ENCODE measurements at places on chromosomes 1 and 21. TPM values are rescaled to one million over a fixed set of nuclear protein-coding genes. Genes with fewer than 3 reads are reported as not detected.
A peak's percentile ranks its signal among the peaks of the same experiment; 100 is the strongest.

The SLC1A7 gene
- not detected for total RNA-seq

The OVAAL gene
- total RNA-seq, result not detected

The SELP gene
- total RNA-seq, result not detected

The CGN gene
- 0.32 TPM for total RNA-seq

The FMN2 gene
- total RNA-seq, result 5.3 TPM

The SV2A gene
- 0.12 TPM for total RNA-seq

The KIF21B gene
- total RNA-seq, result 9.5 TPM

The CFHR5 gene
- not detected for total RNA-seq

The HES4 gene
- 42.6 TPM for total RNA-seq

The MCOLN2 gene
- total RNA-seq, result 3.1 TPM

The RGSL1 gene
- not detected for total RNA-seq

- peaks cover 34% of the 10 kb centered on the region for H3K4me1 ChIP-seq
- peak overlapping the region; percentile 85 for H3K4me3 ChIP-seq
- peak overlapping the region; percentile 89 for H3K27ac ChIP-seq
- no peaks in the 10 kb centered on the region for H3K27me3 ChIP-seq
- peak; percentile 84 for DNase-seq
Measured at GRCh38 chr1:155226188-155226909, 17.9 kb downstream of the MTX1 start.

- H3K27ac ChIP-seq, result no peak overlapping the region
- H3K4me3 ChIP-seq, result peak overlapping the region; percentile 30
Measured at GRCh38 chr1:32334864-32335534, 1.0 kb downstream of the MARCKSL1 start.

- H3K27me3 ChIP-seq, result no peaks in the 10 kb centered on the region
- H3K4me3 ChIP-seq, result no peak overlapping the region
- H3K27ac ChIP-seq, result no peak overlapping the region
- no peak for DNase-seq
- no peaks in the 10 kb centered on the region for H3K36me3 ChIP-seq
Measured at GRCh38 chr1:164689672-164690511, 130.9 kb downstream of the PBX1 start.

- H3K27ac ChIP-seq, result no peak overlapping the region
- no peak overlapping the region for H3K4me3 ChIP-seq
- DNase-seq, result no peak
- H3K27me3 ChIP-seq, result no peaks in the 10 kb centered on the region
- H3K4me1 ChIP-seq, result no peaks in the 10 kb centered on the region
Measured at GRCh38 chr1:106200711-106201110, 855.8 kb upstream of the PRMT6 start.

- H3K36me3 ChIP-seq, result no peaks in the 10 kb centered on the region
- no peak overlapping the region for H3K4me3 ChIP-seq
- no peak overlapping the region for H3K27ac ChIP-seq
- no peaks in the 10 kb centered on the region for H3K27me3 ChIP-seq
- peaks cover 2% of the 10 kb centered on the region for H3K4me1 ChIP-seq
Measured at GRCh38 chr1:109611308-109611990, 8.0 kb downstream of the GNAT2 start.

- peaks cover 89% of the 10 kb centered on the region for H3K36me3 ChIP-seq
- no peaks in the 10 kb centered on the region for H3K27me3 ChIP-seq
- H3K27ac ChIP-seq, result peak overlapping the region; percentile 84
- peaks cover 38% of the 10 kb centered on the region for H3K4me1 ChIP-seq
- peak overlapping the region; percentile 57 for H3K4me3 ChIP-seq
- peak; percentile 99 for DNase-seq
Measured at GRCh38 chr1:8004803-8005573, 21.1 kb downstream of the ERRFI1 start.

GRCh38 chr1:82632155-82632554, 831.4 kb downstream of the ADGRL2 start:
- peaks cover 11% of the 10 kb centered on the region for H3K4me1 ChIP-seq
- no peaks in the 10 kb centered on the region for H3K36me3 ChIP-seq
- H3K27ac ChIP-seq, result no peak overlapping the region
- no peak for DNase-seq
- H3K27me3 ChIP-seq, result no peaks in the 10 kb centered on the region

DNA sequence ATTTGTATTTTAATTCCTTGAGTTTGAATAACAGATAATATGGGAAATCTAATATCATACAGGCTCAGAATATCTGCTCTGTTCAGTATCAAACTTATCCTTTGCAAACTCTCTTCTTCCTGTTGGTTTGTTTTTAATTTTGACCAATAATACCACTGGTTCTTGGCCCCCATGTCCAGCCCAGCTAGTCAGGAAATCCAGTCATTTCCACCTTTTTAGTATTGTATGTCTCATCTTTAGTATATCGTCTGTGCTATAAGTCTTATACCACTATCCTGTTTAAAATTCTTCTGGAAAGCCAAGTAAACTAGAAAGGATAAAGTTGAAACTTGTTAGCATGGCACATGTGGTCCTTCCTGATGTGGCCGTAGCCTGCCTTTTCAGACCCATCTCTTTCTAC, 10.7 kb downstream of the SCCPDH start:
- H3K27me3 ChIP-seq, result no peaks in the 10 kb centered on the region
- no peak for DNase-seq
- H3K27ac ChIP-seq, result no peak overlapping the region
- H3K36me3 ChIP-seq, result peaks cover 53% of the 10 kb centered on the region
- no peaks in the 10 kb centered on the region for H3K4me1 ChIP-seq
- H3K4me3 ChIP-seq, result no peak overlapping the region

- DNase-seq, result no peak
- no peak overlapping the region for H3K4me3 ChIP-seq
- peaks cover 30% of the 10 kb centered on the region for H3K36me3 ChIP-seq
- peaks cover 11% of the 10 kb centered on the region for H3K4me1 ChIP-seq
- H3K27me3 ChIP-seq, result no peaks in the 10 kb centered on the region
Measured at GRCh38 chr1:44261171-44261817, 48.0 kb downstream of the DMAP1 start.

DNA sequence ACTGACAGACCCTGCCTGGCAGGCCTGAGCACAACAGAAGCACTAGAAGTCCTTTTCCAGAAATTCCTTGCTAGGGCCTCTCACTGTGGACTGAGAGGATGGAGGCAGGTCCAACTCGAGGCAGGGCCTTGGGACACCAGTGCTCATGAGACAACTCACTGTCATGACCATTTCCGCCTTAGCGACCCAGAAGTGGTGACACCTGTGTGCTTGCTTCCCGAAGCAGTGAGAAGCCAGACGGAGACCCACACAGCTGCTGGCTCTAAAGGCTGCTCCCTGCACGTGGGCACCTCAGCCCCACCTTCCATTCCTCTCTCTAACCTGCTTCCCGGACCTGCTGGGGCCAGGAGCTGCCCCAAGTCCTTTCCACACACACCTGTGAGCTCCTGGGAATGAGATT, 33.0 kb downstream of the KCNC4 start:
- H3K4me3 ChIP-seq, result no peak overlapping the region
- H3K27ac ChIP-seq, result peak overlapping the region; percentile 28
- DNase-seq, result no peak
- no peaks in the 10 kb centered on the region for H3K36me3 ChIP-seq
- no peaks in the 10 kb centered on the region for H3K4me1 ChIP-seq

DNA sequence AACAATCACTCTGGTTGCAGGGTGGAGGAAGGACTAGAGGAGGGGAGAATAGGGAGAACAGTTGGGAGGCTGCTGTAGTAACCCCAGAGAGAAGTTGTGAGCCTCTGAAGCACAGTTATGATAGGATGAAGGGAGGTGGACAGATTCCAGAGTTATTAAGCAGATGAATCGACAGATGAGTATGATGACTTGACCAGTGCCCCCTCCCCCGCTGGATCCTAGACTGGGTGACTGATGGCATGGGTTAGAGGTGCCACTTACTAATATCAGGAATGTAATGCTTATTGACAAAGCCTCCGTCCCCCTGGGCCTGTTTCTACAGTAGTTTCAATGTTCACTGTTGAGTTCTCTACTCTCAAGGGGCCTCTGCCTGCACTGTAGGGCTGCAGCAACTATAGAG, 14.0 kb upstream of the TIPRL start:
- H3K4me1 ChIP-seq, result no peaks in the 10 kb centered on the region
- H3K36me3 ChIP-seq, result no peaks in the 10 kb centered on the region
- no peak for DNase-seq
- no peak overlapping the region for H3K27ac ChIP-seq
- no peak overlapping the region for H3K4me3 ChIP-seq

- H3K4me1 ChIP-seq, result no peaks in the 10 kb centered on the region
- no peaks in the 10 kb centered on the region for H3K27me3 ChIP-seq
- no peak overlapping the region for H3K4me3 ChIP-seq
- no peak overlapping the region for H3K27ac ChIP-seq
Measured at GRCh38 chr1:245751116-245751515, 596.3 kb downstream of the KIF26B start.

DNA sequence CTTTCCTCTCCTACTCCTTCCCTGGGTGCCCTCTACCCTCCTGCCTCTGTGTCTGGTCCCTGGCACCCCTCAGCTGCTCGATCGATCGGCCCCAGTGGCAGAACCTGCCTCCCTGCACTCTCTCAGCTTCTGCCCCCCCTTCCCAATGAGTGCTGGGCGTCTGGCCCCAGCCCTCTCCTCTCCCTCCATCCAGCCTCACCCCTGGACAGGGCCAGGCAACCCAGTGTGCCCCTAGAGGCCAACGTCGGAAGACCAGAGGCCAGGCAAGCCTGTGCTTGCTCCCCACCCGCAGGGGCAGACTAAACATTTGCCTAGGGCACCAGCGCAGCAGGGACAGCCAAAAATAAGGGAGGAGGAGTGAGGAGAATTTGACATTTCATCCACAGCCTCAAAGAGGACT, 43.5 kb downstream of the LGR6 start:
- H3K27me3 ChIP-seq, result no peaks in the 10 kb centered on the region
- peak overlapping the region; percentile 24 for H3K4me3 ChIP-seq
- peak; percentile 81 for DNase-seq
- H3K4me1 ChIP-seq, result peaks cover 44% of the 10 kb centered on the region
- H3K36me3 ChIP-seq, result no peaks in the 10 kb centered on the region

DNA sequence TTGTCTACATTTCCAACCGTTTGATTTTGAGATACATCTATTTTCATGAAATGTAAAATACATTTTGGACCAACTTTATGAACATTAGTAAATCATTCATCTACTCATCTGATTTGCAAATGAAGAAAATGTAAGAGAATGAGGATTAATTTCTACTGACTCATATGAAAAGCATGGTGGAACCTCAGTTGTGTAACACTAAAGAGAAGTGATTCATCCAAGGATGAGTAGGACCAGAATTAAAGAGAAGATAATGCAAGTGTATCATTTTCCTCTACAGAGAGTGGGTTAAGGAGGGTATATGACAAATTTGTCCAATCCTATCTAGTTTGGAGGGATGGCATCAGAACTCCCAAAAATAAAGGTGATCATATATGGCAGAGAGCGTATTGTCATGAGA, 1967.6 kb downstream of the MRPL39 start:
- H3K4me1 ChIP-seq, result peaks cover 11% of the 10 kb centered on the region
- H3K36me3 ChIP-seq, result no peaks in the 10 kb centered on the region
- no peak overlapping the region for H3K4me3 ChIP-seq
- no peaks in the 10 kb centered on the region for H3K27me3 ChIP-seq
- DNase-seq, result peak; percentile 52

DNA sequence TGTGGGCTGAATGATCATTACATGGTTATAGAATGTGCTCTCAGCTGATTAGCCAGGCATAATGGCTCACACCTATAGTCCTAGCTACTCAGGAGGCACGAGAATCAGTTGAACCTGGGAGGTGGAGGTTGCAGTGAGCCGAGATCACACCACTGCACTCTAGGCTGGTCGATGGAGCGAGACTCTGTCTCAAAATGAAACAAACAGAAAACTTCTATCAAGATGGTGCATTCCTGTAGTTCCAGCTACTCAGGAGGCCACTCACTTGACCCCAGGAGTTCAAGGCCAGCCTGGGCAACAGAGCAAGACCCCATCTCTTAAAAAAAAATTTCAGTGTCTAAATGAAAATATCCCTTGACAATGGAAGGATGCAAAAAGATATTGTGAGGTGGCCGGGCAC, 10.9 kb downstream of the TIMM17A start:
- H3K27me3 ChIP-seq, result no peaks in the 10 kb centered on the region
- H3K27ac ChIP-seq, result no peak overlapping the region
- peaks cover 14% of the 10 kb centered on the region for H3K4me1 ChIP-seq

DNA sequence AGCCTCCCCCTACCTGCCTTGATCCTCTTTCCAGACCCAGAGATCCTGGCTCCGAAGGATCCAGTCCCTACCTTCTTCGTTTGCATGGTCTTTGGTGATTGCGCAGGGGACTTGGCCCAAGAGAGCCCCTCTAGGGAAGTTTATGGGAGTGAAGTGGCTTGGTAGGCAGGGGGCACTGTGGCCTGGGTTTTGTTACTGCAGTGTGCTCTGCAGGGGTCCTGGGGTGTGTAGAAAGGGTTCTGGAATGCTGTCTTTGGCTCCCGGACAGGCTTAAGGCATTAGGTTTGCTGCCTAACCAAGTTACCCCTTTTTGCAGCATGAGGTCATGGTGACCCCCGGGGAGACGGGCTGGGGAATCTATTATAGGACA, 3.8 kb downstream of the ATP8B2 start:
- no peak overlapping the region for H3K27ac ChIP-seq
- H3K36me3 ChIP-seq, result peaks cover 41% of the 10 kb centered on the region
- H3K4me1 ChIP-seq, result peaks cover 25% of the 10 kb centered on the region

GRCh38 chr1:224358237-224358636, 1.6 kb downstream of the CNIH4 start:
- DNase-seq, result peak; percentile 7
- H3K4me1 ChIP-seq, result peaks cover 26% of the 10 kb centered on the region
- peak overlapping the region; percentile 74 for H3K27ac ChIP-seq
- peaks cover 31% of the 10 kb centered on the region for H3K36me3 ChIP-seq

GRCh38 chr1:244012202-244012601, 38.9 kb upstream of the ZBTB18 start:
- H3K4me3 ChIP-seq, result peak overlapping the region; percentile 10
- H3K27ac ChIP-seq, result no peak overlapping the region
- H3K4me1 ChIP-seq, result peaks cover 19% of the 10 kb centered on the region
- H3K27me3 ChIP-seq, result no peaks in the 10 kb centered on the region
- peak; percentile 89 for DNase-seq

DNA sequence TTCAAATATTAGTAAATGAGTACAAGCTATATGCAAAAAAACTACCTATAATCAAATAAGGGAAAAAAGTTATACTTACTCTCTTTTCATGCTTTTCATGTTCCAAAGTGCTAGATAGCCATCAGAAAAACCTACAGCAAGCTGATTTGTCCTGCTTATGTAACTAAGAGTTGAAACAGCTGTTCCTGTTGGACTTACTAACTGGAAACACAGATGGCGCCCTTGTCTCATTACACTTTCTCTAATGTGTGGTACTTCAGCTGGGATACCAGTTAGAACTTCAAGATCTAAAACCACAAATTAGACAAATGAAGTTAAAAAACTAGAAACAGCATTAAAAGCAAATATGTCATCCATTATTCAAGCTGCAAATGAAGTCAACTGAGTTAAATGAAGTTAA, 24.3 kb downstream of the AHCTF1 start:
- H3K27ac ChIP-seq, result peak overlapping the region; percentile 25
- peaks cover 96% of the 10 kb centered on the region for H3K36me3 ChIP-seq
- no peak overlapping the region for H3K4me3 ChIP-seq
- no peaks in the 10 kb centered on the region for H3K4me1 ChIP-seq
- no peaks in the 10 kb centered on the region for H3K27me3 ChIP-seq

DNA sequence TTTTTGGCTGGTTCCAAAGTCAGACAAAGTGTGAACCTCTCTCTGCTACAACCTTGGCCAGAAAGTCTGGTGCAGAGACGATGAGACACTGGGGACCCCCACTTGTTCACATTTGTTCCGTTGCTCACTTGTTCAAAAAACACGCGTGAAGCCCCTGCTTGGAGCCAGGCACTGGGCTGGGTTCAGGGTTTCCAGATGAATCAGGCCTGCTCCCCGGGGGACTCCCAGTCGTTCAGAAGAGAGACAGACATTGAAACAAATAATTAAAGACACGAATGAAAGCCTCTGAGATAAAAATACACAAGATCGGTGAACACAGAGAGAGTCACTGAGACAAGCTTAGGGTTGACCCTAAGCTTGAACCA, 101.5 kb upstream of the RUNX3 start:
- no peak overlapping the region for H3K27ac ChIP-seq
- no peaks in the 10 kb centered on the region for H3K36me3 ChIP-seq
- no peaks in the 10 kb centered on the region for H3K27me3 ChIP-seq
- no peak overlapping the region for H3K4me3 ChIP-seq
- no peak for DNase-seq
- peaks cover 12% of the 10 kb centered on the region for H3K4me1 ChIP-seq
